Neural crest cell (in vitro differentiated cells): ENCODE measurements at places on chromosomes 2 and 18. TPM values are rescaled to one million over a fixed set of nuclear protein-coding genes. Genes with fewer than 3 reads are reported as not detected.

Gene CUL3
- total RNA-seq, result 99.4 and 109 TPM in 2 replicates

Gene SPR
- 5.8 and 6.3 TPM in 2 replicates for total RNA-seq

Gene CNDP1
- 0.56 and 0.59 TPM in 2 replicates for total RNA-seq

Gene TRIM54
- total RNA-seq, result not detected in 2 replicates

Gene IGFBP5
- total RNA-seq, result 140 TPM in 2 replicates

Gene CPS1
- total RNA-seq, result 7.9 and 8.8 TPM in 2 replicates
